HuH-7.5 (cell line): ENCODE measurements at places on chromosomes 5 and 9.
A peak's percentile ranks its signal among the peaks of the same experiment; 100 is the strongest.

GRCh38 chr5:73786043-73786831 is 160.2 kb downstream of the ARHGEF28 start:
- DNase-seq = no peak

DNA sequence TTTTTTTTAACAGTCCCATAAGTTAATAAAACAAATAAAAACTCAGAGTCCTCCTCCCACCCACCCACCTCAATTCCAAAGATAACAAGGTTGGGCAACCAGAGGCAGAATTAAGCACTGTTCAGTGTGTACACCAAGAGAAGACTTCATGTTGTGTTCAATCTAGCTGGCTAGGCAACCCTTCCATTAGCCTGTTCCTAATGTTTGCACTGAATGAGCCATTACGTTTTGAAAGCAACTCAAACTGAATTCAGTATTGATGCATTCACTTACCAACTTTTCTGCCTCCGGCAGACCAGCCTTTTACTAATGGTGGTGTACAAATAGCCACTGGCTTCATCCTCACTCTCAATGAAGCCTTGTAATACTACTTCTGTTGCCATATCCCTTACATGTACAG is 47.5 kb downstream of the PBX3 start:
- peak; percentile 15 for DNase-seq

DNA sequence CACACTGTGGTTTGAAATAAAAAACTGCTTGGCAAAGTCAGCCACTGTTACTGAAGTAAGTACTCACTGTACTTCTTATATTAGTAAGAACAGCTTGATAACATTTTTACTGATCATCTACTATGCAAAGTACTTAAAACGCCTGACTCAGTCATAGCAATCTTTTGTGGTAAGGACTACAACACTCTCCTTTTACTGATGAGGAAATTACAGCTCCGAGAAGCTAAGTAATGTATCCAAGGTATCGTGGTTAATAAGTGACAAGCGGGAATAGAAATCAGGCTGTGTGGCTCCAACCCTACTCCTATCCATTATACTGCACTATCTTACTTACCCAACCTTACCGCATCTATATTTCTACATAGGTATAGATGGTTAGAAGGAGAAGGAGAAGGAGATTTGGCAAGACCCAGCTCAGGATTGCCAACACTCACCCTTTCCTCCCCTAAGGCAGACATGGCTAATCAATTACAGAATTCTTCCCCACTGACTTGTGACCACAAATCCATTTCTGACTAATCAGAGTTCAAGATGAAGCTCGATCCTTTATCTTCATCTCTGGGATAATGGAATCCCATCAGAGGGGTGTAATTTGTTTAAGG is 281.4 kb downstream of the SPOCK1 start:
- no peak for DNase-seq

DNA sequence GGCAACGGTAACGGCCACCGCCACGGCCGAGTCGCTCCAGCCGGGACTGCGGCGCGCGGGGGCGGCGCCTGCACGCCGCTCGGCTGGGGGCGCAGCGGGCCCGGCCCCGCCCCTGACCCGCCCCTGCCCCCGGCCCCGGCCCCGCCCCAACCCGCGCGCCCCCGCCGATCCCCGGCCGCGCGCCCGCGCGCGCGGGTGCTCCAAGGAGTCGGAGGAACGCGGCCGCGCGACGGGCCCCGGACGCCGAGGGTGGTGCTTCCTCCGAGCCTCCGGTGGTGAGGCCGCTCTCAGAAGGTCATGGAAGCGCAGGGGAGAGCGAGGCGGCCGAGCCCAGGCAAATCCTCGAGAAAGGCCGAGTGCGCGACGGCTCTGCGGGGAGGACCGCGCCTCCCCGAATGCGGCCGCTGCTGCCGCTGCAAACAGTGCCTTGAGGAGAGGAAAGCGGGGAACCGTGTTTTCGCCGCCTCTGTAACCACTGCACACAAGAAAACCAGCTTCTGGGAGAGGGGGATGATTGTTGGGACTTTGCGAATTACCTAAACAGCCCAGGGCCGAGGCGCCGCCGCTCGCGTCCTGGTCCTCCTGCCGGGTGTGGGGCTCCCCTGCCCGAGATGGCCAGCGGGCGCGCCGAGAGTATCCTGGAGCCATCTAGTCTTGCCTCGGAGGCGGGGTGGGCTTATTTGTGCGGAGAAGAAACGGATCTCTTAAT is at the start of gene LIFR:
Gene LIFR (minus strand): TSS at position 48 of the 709 bp plus-strand sequence. CDS start 25,999 bp downstream, outside the sequence.
- DNase-seq = peak; percentile 85

DNA sequence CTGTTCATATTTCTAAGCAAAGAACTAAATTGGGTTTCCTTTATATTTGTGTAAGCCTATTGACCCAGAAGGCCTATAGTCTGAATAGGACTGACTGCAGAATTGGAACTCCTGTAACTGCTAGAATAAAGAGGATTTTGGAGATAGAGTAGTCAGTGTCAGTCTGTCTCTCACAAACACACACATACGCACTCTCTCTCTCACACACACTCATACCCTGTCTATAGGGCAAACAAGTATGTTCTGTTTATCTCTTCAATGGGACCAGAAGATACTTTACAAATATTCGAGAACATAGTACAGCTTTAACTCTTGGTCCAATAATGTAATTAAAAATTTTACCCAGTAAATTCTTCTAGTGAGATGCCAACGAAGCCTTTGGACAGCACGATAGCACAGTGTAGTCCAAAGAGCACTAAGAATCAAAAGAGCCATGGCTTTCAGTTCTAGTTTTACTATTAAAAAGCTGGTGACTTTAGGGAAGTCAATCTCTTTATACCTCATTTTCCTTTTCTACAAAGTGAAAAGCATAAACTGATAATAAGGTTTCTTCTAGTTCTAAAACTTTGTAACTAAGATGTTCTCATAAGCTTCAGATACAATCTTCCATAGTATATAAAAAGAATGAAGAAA is 19.3 kb downstream of the ABHD17B start:
- DNase-seq = no peak

DNA sequence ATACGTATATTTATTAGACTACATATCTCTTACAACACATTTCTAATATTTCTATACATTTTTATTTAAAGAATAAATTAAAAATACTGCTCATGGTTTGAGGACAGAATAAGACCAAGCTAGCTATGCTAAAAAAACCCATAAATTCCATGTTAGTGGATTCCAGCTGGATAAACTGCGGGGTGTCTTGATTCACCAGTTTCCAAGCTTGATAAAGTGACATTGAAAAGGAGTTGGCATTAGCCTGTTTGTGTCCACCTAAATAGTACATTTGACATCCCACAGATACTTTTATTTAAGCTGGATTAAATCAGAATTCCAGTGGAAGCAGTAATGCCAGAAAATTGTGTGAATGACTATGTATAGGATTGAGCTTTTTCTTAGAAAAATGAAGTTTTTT is 80.1 kb downstream of the GABRA6 start:
- DNase-seq = no peak

GRCh38 chr5:59178482-59178881 is 595.6 kb downstream of the RAB3C start:
- DNase-seq = no peak

GRCh38 chr9:131685753-131686706 is 53.8 kb downstream of the RAPGEF1 start:
- DNase-seq = no peak

GRCh38 chr5:77437194-77437593 is 54.9 kb downstream of the WDR41 start:
- DNase-seq = peak; percentile 15

DNA sequence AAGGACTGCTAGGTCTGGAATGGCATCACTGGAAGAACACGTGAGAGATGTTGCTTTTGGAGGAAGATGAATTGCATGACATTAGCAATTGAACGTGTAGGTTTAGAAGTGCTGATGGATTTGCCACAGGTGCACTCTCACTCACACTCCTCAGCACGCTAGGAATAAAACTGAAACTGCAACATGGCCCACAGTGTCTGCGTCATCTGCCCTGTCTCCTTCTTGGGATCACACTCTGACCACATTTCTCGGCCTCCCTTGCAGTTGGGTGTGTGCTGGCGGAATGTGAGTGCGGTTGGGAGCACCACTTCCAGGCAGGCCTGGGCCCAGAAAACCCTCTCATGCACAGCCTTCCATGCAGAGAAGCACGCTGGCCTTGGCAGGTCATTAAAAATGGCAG is 152.8 kb upstream of the LHFPL2 start:
- no peak for DNase-seq

GRCh38 chr9:14258660-14259239 is 55.2 kb downstream of the NFIB start:
- no peak for DNase-seq

GRCh38 chr5:67263656-67264408 is 67.2 kb upstream of the CD180 start:
- DNase-seq = no peak

- DNase-seq = no peak
Observed at GRCh38 chr9:133666387-133666786, 30.2 kb downstream of the DBH start.

DNA sequence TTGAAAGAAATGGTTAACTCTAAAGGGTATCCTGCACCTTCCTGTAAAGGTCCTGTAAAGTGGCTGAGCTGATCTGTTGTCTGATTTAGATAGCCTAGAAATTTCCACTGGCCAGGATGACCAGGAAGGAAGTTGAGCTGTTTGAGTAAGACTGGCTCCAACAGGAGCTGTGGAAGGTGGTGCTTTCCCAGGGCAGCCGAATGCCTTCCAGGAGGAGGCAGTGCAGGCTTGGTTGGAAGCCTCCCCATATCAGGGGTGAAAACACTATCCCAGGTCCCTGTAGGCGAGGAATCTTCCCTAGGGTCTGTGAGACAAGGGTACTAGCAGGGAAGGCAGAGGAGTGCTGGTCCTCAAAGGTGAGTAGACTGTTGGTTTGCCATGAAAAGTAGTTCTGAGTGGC is 98.4 kb downstream of the LIX1 start:
- no peak for DNase-seq

DNA sequence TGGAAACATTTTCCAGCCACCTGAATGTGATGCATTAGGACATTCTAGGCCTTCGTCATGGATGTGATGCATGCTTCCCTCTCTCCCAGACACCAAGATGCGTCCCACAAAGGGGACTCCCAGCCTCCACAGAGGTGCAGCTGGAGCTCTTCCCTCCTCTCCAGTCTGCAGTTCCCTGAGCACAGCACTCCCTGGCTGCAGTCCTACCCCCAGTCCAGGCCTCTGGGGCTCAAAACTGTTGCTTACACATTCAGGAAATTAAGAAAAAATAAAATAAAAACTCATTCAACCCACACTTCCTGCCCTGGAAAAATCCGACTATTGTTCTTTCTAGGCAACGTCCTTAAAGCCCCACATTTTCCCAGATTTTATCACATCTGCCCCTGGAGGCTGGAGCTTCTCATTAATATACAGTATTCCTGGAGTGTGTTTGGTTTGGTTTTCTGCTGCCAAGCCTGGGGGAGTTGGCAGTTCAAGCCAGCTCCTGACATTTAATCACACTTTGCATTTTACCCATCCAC is 78.4 kb upstream of the ICE1 start:
- no peak for DNase-seq

GRCh38 chr9:79007701-79008483 is 563.9 kb upstream of the TLE4 start:
- no peak for DNase-seq

DNA sequence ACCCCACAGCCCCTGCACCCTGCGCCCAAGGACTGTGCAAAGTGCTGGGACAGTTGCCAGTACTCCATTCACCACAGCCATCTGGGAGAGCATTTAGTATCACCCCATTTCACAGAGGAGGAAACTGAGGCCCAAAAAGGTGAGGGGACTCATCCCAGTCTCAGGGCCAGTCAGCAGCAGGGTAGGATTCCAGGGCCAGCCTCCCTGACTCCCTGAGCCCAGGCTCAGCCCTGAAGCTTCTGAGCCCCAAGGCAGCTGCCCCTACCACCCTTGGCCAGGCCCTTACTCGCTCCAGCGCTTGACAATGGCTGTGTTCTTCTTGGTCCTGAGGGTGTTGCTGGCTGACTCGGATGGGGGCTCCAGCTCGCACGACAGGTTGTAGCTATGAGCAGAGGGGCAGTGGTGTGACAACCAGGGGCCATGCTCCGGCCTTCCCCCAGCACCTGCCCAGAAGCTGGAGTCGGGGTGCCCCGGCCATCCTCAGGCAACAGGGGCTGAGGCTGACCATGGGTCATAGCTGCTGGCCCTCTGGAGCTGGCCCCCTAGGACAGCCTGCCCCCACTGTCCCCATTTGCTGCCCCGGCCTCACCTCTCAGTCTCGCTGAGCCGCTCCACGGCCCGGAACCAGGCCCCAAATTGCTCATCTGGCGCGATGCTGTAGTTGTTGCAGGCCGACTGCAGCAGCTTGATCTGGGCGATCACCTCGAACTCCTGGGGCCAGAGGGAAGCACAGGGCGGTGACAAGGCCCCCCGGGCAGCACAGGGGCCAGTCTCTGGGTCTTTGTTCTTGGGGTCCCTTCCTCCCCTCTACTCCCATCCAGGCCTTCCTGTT is 18.6 kb downstream of the RALGDS start:
- no peak for DNase-seq

- no peak for DNase-seq
Observed at GRCh38 chr9:133238272-133238850, 29.3 kb upstream of the OBP2B start.

- DNase-seq = no peak
Observed at GRCh38 chr5:44664711-44665100, 144.0 kb upstream of the MRPS30 start.

DNA sequence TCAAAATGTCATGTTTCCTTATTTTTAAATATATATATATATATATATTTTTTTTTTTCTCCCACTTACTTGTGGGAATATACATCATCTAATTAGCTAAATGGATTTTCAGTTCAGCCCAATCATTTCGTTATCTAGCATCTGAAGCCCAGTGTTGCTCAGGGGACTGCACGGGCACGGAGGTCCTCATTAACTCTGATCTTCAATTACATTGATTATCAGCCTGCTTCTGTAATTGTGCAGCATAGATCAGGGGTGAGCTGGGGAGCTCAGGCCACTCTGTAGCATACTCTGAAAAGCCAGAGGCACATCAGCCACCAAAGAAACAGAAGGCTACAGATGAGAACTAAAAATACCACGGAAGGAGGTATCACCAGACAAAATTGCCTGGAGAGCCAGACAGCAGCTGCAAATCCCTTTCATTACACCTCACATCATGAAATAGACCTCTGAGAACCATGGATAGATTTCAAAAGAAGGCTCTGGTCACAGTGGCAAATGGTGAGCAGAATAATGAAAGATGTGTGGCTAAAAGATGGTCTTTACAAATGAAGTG is 326.4 kb downstream of the TRIM32 start:
- DNase-seq = no peak

DNA sequence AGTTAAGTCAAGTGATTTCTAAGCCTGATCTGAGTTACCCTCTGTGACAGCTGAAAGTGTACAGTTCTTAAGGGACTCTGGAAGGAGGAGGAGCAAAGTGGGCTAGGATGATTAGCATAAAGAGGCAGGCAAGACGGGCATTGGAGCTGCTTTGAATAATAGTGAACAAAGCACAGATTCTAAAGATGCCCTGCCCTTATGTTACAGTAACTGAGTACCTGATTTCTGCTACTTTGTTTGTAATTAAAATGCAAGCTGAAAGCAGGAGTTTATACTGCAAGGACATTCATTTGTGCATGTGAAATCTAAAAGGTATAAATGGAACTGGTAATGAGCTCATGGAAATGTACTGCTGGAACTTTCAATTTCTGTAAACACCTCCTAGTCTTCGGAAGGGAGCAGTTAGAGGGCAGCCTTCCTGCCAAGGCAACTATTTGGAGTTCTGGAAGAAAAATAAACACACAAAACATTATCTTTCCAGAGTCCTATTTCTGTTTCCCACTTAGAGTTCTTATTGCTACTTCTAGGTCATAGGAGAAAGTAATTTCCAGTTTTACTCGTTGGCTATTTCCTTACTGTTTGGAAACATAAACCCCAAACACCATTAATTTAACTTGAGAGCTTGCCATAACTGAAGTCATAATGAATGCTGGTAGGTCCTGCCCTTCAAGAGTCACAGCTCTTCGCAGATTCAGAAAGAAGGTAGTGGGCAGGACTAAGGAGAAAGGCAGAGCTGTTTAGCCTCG is at the start of gene RANBP3L:
Gene RANBP3L (minus strand): TSS at position 45 of the 746 bp plus-strand sequence. CDS start 486 bp downstream, outside the sequence.
- no peak for DNase-seq

- DNase-seq = no peak
Observed at GRCh38 chr5:59206132-59206581, 623.3 kb downstream of the RAB3C start.
